ENCODE measurements at places on chromosomes 6 and 20.
A peak's percentile ranks its signal among the peaks of the same experiment; 100 is the strongest.

GRCh38 chr6:108114841-108115597 is 40.5 kb upstream of the OSTM1 start:
- DNase-seq, result peak; percentile 61

- DNase-seq, result no peak
Measured at GRCh38 chr6:166469426-166469961, 86.8 kb upstream of the MPC1 start.

DNA sequence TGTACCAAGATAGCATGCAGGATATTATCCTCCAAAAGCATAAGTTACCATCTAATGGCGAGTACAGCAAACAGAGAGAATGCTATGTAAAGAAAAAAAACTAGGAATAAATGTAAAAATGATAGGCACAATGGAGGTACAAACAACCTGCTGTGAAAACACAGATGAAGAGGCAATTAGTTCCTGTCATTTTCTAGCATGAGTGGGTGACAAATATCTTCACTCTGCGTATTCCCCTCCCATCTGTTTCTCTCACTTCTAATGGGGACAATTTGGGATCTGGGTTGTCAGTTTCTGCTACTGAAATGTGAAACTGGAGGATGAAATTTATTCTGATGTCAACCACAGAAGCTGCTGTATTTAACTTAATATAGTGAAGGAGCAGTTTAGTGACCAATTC is 11.7 kb upstream of the PTPRK start:
- DNase-seq, result no peak

DNA sequence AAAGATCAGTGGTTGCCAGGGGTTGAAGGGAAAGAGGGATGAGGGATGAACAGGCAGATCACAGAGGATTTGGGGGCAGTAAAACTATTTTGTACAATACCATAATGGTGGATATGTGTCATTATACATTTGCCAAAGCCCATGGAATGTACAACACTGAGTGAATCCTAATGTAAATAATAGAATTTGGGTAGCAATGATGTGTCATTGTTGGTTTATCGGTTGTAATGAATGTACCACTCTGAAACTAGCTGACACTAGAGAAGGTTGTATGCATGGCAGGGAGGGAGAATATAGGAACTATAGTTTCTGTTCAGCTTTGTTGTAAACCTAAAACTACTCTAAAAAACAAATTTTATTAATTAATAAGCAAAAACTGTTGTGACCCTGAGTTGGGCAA is 17.8 kb upstream of the ASF1A start:
- no peak for DNase-seq

DNA sequence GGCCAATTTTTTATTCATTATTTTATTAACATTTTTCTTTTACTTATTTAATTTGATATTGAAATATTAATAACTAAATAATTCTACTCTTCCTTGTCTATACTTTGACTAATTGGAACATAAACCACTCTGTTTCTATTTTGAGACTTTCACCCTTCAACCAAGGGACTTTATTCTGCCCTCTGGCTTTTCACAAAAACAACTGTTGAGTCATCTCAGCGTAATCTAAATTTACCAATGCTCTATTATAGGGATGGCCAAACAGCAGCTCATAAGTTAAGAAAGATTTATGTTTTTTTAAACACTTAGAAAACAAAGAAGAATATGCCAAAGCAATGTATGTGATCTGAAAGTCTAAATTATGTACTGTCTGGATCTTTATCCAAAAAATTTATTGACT is 46.7 kb downstream of the DOP1A start:
- no peak for DNase-seq

DNA sequence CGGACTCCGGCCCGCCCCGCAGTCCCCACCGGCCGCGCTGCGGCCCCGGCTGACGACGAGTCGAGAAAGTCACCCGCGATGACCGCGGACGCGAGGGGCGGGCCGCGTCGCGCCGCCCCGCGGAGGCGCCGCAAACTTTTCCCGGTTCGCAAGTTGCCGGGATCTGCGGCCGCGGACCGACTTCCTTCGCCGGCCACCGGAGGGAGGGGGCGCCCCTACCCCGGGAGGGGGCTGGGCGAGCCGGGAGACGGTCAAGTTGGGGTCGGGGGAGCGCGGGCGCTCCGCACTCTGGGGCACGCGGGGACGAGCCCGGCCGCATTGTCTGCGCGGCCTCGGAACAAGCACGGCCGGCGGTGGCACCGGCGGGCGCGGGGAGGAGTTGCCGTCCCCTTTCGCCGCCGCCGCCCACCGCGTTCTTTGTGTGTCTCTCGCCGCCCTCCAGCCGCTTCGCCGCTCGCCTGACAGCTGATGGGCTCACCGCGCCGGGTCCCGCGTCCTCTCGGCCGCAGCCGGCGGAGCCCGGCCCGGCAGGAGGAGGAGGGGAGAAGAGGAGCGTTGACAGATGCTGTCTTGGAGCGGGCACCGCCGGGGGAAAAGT is 131.6 kb downstream of the OGFRL1 start:
- DNase-seq, result peak; percentile 57

- DNase-seq, result no peak
Measured at GRCh38 chr6:87586371-87587077, 3.3 kb downstream of the RARS2 start.

DNA sequence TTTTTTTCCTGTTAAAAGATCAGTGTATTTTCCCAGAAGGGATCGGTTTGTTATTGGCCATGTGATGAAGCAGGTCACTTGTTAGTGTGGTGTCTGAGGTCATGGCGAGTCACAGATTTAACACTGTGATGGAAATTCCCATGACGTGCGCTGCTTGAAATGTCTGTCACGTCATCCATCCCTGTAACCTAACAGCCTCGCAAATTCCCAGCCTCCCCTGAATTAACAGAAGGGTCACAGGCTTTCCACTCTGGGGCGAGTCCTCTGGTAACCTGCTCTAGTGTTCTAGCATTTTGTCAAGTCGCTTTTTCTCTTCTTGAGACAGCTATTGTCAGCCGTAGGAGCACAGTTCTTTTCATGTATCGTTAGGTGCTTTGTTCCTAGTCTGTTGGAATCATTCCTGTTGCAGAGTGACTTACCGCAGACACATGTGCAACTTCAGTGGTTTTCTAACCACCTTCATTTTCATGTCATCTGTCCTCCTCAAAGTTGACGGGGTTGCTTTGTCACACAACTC is 137.2 kb downstream of the MAP3K4 start:
- DNase-seq, result no peak

DNA sequence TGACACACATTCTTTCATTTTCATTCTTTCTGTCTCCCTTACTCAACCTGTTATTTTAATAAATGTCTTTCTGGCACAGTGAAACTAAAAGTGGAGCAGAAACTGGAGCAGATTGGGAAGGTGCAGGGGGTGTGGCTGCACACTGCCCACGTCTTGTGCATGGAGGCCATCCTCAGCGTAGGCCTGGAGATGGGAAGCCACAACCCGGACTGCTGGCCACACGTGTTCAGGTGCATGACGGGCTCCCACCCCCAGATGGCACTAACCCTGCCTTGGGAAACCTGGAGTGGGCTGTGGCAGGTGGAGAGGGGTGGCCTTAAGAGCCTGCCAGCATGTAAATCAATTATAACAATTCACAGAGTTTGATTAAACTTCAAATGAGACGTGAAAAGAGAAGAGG is 71.4 kb upstream of the PBOV1 start:
- DNase-seq, result no peak

- no peak for DNase-seq
Measured at GRCh38 chr20:53707371-53708055, 113.9 kb upstream of the ZNF217 start.

GRCh38 chr20:5143851-5144250 is 17.0 kb downstream of the CDS2 start:
- no peak for DNase-seq

DNA sequence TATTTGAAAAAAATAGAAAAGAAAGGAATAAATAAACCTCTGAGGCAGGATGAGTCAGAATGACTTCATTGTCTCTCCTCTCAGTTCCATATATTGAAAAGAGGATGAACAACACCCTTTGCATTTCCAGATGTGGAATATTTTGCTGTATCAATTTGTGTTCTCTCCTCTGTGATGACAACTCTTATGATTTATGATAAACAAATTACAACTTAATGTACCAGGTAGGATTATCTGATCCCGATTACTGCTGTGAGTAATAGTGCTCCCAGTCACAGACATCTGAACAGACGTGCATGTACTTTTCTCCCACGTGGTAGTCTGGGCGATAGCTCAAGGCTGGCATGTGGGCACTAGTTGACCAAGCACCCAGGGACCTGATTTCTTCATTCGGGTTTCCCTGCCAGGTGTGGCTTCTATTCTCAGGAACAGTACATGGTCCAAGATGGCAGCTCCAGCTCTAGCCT is 142.1 kb upstream of the SULF2 start:
- DNase-seq, result no peak

DNA sequence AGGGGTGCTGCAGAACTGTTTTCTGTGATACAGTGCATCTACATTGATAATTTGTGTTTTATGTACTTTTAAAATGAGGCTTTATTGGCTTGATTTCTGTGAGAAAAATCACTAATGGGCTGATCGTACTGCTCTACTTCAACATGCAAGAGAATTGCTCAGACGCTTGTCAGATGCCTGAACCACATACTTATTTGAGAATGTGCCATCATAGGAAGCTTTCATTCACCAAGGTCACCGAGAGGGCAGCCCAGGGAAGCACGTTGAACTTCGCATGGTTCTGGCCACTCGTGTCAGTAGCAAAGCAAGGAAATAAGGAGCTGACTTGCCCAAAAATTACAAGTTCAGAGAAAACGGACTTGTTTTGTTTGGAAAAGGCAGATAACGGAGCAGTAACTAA is 168.5 kb upstream of the AKAP12 start:
- DNase-seq, result peak; percentile 84

DNA sequence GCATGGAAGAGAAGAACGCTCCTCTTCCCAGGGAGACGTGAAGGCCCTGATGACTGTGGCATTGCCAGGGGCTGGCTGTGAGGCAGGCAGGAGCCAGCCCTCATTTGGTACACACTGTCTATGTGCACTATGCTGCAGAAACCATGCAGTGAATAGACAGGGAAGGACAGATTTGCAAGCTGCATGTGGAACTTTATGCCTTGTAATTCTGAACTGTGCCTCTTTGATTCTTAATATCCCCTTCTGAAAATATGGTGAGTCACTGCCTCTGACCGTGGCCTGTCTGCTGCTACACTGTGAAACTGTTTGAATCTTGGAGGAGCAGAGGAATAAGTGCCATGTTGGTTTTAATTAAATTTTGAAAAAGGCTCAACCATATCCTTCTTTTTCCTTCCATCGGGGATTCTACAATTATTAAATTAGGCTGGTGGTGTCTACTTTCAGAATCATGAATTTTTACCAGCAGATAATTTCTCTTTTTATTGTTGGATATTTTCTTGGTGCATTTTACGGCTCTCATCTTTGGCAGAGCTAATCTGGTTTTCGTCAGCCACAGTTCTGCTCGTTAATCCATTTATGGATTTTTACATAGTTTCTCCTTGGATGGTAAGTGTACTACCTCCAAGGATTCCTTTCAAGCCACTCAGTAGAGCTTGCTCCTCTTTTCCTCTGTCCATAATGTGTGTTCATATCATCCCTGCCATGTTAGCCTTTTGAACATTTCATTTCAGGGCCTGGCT is 301.0 kb upstream of the SLC35B3 start:
- DNase-seq, result no peak

- no peak for DNase-seq
Measured at GRCh38 chr20:56587307-56588041, 41.6 kb upstream of the TFAP2C start.

- no peak for DNase-seq
Measured at GRCh38 chr20:38804682-38805501, 605 bp upstream of the PPP1R16B start.

DNA sequence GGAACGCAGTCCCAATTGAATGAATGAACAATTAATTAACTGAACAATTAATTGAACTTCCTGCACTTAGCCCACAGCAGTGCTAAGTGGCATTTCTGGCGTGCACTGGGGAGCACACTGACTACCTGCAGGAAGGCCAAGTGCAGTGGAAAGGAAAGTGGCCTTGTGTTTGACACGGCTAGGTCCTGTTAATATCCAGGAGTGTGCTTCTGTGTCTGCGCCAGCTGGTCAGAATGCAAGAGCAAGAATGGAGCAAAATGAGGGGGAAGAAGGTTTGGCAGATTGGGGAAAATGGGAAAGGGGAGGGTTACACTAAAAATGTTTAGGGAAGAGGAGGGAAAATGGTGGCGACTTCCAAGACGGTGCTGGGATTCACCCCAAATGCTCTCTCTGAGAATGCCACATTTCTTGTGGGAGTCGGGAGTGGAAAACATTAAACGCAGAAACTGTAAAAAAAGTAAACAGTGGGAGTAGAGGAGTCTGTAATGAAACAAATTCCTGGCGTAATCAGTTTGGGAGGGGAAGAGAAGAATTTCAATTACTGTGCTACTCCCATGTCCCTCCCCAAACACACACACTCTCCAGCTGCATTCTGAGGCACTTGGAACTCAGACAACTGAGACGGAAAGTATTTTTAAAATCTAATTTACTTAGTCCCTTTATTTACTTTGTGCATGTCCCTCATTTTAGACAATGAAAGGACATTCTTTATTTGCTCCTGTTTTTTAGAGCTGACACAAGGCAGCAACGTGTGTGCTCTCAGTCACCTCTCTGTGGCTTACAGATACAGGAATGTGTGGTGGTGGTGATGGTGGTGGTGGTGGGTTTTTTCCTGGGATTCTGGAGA is 64.1 kb downstream of the CLIC5 start:
- DNase-seq, result peak; percentile 51

DNA sequence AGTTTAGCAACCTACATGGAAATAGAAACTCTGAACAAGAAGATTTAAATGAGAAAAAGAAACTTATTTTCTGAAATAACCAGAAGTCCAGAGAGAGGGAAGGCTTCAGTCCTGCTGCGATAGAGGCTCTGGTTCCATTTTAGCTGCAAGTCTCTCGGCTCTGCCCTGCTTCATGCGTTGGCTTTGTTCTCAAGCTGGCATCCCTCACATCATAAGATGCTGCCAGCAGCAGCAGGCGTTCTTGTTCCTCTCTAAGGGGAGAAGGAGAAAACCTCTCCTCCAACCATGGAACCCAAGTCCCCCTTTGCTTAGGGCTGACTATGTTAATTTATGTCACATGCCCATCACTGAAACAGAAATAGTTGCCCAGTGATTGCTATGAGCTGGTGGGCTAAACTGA is 46.4 kb upstream of the PMEPA1 start:
- no peak for DNase-seq

DNA sequence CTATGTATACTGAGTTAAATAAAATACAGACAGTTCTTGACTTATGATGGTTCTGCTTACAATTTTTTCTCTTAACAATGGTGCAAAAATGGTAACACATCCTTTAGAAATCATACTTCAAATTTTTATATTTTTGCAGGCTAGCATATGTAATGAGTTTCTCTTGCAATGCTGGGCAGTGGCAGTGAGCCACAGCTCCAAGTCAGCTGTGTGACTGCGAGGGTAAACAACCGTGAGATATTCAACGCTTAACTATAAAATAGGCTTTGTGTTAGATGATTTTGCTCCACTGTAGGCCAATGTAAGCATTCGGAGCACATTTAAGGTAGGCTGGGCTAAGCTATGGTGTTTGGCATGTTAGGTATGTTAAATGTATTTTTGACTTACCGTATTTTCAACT is 136.1 kb downstream of the PLCB4 start:
- DNase-seq, result no peak

- no peak for DNase-seq
Measured at GRCh38 chr6:139392794-139393193, 18.3 kb upstream of the CITED2 start.

GRCh38 chr6:39867592-39867991 is 66.7 kb downstream of the MOCS1 start:
- DNase-seq, result no peak

Data from right lung (tissue), 10 donors.